ENCODE measurements at places on chromosomes 5 and 9.

DNA sequence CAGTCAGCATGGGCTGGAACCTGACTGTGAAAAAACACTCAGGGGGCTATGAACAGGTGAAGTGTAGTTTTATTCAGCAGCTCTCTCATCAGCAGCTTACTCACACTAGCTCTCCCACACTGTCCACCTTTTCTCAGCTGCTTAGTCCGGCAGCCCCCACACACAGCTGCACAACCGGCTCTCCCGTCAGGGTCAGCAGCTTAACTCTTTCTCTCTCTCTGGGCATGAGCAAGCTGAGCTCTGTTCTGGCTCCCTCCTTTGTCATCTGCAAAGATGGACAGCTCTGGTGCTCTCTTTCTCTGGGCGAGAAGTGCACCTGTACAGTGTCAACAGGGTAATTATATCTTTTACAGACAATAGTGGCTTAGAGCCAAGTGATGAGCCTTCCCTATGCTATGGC lies 8.2 kb downstream of the DMAC1 start:
- no peak for DNase-seq

DNA sequence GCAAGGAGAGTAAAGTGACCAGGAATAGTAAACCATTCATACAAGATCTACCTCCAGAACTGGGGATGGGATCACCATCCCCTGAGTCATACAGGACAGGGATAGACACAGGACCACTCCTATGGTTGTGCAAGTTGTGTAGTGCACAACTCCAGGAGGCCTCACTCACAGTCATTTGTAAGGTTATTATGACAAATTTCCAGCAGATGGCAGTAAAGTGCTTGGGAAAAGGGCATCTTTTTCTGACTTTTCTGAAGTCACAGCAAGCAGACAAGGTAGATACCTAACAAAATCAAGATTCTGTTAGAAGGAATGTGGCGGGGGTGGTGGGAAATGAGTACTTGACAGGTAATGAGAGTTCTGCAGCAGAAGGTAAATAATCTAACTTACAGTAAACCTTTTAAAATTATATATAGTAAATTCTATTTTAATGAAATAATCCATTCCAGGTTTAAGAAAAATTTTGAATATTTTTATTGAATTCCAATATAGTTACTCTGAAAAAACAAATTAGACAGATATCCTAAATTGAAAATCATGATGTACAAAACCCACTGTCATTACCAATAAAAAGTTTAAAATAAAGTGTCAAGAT lies 16.7 kb upstream of the KIF27 start:
- DNase-seq, result peak; percentile 81

DNA sequence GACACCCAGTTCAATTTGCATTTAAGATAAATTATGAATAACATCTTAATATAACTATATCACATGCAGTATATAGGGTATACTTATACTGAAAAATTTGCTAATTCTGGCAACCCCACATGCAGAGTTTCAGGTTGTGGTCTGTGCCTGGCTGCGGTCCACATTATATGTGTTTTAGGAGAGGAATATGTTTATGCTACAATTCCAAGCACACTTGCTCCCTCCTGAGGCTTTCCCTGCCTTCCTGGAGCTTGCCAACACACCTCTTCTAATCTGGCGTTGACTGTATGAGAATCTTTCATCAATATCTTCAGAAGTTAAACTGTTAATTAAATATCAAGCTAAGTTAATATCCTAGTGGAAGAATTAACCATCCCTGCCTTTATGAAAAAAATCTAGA lies 45.2 kb downstream of the SEMA5A start:
- no peak for DNase-seq

DNA sequence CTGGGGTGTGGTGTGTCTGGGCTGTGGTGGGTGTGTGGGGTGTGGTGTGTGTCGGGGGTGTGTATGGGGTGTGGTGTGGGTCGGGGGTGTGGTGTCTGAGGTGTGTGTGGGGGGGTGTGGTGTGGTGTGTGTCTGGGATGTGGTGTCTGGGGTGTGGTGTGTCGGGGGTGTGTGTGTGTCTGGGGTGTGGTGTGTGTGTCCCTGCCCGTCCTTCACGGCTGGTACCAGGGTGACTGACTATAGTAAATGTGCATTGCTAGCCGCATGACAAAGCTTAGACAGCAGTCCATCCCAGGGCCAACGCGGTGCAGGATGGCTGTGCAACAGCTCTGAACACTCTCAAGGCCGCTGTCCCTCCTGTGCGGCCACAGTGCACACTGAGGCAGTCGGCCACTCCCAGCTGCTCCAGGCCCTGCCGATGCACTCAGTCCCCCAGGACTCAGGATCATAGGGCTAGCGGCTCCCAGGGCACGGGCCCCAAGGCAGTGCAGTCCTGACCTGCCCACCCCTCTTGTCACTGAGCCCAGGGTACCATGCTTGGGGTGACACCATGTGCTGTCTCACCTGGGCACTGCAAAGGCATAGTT lies 54.0 kb downstream of the SECISBP2 start:
- DNase-seq, result peak; percentile 72

DNA sequence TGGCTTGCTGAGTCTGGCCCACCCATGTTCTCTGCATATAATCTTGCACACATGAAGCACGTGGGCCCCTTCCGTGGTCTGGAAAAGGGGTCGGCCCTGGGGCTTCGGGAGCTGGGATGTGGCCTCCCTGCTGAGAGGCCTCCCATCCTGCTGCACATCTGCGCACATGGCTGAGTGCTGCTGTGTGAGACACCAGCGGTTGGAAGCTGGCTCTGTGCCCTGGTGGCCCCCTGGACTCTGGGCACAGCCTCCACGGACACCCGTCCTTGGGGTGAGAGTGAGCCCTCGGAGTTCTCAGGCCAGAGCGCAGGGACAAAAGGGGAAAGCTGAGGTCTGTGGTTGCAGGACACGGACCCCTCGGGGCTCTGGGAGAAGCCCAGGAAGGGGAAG lies 115.8 kb downstream of the RXRA start:
- no peak for DNase-seq

Data from CD4-positive, alpha-beta T cell treated with Interleukin-21 for 1 hour (primary cell).